ENCODE measurements at places on chromosomes 5 and 9.

GRCh38 chr9:114289106-114289505 is 33.8 kb upstream of the ORM1 start:
- DNase-seq = no peak

- DNase-seq = no peak
Observed at GRCh38 chr9:69412741-69413150, 87.7 kb downstream of the ENTREP1 start.

GRCh38 chr5:150258130-150258529 is 31.4 kb downstream of the CAMK2A start:
- no peak for DNase-seq

DNA sequence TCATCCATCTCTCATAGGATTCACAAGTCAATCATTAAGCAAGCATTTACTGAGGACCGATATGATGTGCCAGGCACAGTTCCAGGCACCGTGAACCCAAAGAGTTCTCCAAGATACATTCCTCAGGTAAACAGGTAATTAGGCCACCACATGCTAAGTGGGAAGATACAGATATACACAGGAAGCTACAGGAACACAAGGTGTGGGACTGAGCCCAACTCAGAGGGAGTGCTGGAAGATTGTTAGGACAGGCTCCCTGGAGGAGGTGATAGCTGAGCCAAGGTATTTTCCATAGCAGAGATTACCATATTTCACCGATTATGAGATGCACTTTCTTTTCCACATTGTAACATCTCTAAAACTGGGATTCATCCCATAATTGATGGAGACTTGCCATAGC is 31.4 kb upstream of the RAI14 start:
- DNase-seq = no peak

DNA sequence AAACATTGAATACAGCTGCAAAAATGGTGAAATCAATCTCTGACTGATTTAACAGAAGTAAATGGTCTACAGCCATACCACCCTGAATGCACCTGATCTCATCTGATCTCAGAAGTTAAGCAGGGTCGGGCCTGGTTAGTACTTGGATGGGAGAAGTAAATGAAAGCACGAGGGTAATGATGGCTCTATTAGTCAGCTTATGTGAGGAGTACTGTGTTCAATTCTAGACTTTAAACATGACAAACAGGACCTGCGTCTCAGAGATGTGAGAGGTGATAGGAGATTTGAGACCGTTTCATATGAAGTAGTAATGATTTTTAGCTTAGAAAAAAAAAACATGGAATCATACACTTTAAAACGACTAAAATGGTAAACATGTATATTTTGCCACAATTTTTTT is 77.1 kb upstream of the SUSD1 start:
- no peak for DNase-seq

GRCh38 chr9:26983340-26983739 is 22.1 kb downstream of the LRRC19 start:
- DNase-seq = no peak

DNA sequence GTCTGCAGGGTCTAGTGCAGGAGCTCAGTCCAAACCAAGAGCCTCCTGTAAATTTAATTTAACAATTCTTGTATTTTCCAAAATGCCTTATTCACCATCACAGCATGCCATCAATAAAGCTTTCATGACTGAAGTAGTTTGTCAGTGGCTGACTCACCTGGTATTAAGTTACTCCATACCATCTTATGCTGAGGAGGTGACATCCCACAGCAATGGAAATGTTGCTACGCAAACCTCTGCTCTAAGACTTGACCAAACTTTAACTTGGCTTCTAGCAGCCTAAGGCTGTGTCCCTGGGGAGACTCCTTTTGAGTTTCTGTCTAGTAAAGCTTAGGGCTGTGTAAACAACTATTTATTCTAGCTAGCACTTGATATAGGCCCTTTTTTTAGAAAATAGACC is 1231.3 kb upstream of the CDH18 start:
- DNase-seq = no peak

GRCh38 chr9:108191065-108191464 is 664.7 kb downstream of the ACTL7B start:
- no peak for DNase-seq

- DNase-seq = no peak
Observed at GRCh38 chr9:69307446-69308205, 17.4 kb upstream of the ENTREP1 start.

DNA sequence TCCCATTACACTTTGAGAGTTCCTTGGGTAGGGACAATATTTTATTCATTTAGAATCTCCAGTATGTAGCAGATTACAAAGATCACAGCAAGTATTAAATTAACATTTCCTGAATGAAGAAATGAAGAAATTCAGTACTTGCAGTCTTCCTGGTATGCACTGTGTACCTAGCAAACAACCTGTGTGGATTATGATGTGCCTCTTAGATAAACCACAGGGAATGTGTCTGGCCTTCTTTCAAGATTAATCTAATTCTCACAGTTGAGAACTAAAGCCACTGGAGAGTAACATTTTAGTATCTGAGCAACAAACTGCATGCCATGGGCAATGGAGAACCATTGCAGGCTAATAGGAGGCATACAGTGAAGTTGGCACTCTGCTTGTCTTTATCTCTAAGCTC is 199.4 kb downstream of the AP3B1 start:
- DNase-seq = no peak

GRCh38 chr9:120350596-120350995 is 229.4 kb downstream of the CDK5RAP2 start:
- DNase-seq = no peak

GRCh38 chr5:148733601-148734438 is 79.5 kb upstream of the HTR4 start:
- peak; percentile 17 for DNase-seq

DNA sequence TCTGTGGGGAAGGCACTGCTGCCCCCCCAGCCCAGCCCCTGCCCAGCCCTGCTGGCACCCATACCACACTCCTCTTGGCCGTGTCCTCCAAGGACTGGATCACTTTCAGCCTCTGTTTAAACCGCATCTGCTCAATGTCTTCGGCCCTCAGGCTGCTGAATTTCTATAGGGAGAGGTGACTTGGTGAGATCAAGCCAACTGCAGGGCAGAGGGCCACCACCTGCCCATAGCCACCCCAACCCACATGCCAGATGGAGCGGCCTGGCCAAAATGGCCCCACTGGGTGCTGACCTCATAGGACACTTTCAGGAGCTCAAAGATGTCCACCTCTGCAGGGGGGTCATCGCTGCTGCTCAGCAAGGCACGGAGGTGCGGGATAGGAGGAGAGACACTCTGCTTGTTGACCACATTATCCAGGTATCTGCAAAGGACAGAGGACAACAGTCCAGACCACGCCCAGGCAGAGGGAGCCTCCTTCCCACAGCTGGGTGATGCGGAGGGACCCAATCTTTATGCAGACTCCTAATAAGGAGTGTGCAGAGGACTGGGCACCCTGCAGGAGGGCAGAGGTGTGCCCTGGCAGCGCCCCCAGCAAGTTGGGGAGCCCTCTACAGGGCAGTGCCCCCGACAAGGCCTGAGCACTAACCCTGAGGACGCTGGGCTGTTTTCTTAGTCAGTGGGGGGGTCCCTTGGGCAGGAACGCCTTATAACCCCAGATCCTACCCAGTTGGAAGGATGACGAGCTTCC is 14.4 kb upstream of the MRNIP start:
- no peak for DNase-seq

GRCh38 chr9:95049761-95050160 is 267.7 kb downstream of the FANCC start:
- no peak for DNase-seq

All from esophagus squamous epithelium (tissue), 5 donors.